ENCODE measurements at places on chromosomes 7 and 10. TPM values are rescaled to one million over a fixed set of nuclear protein-coding genes. Genes with fewer than 3 reads are reported as not detected.
A peak's percentile ranks its signal among the peaks of the same experiment; 100 is the strongest.

DNA sequence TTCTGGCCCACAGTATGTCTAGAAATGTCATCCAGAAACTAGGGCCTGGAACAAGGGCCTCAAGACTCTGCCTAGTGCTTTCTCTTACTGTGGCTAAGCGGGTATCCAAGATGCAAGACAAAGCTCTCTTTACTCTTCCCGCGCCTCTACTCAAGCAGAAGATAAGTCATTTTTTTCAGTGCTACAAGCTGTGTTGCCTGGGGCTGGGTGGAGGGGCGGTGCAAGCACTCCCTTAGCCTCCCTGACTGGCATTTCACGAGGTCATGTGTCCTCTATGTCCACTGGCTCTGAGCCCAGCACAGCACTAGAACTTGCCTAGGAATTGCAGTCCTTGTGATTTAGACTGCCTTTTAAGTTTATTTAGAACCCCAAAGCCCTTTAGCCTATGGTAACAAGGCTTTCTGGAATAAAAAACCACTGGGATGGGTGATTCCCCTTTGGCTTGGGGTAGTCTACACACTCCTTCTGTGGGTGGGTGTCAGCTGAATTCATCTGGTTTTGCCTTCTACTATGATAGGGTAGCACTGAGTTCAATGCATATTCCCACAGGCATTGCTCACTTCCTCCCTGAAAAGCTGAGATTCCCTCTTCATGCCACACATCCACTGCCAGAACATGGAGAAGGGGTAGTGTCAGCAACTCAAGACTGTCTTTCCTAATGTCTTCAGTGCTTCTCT, 371.8 kb upstream of the KCND2 start:
- no peak overlapping the region for H3K4me3 ChIP-seq
- no peaks in the 10 kb centered on the region for H3K27me3 ChIP-seq
- peak; percentile 2 for DNase-seq
- no peaks in the 10 kb centered on the region for H3K36me3 ChIP-seq
- H3K27ac ChIP-seq = no peak overlapping the region

GRCh38 chr7:155653803-155654202, 9.3 kb downstream of the RBM33 start:
- no peaks in the 10 kb centered on the region for H3K4me1 ChIP-seq
- no peaks in the 10 kb centered on the region for H3K27me3 ChIP-seq
- H3K36me3 ChIP-seq = no peaks in the 10 kb centered on the region
- no peak overlapping the region for H3K4me3 ChIP-seq
- no peak overlapping the region for H3K27ac ChIP-seq

GRCh38 chr7:92639213-92639896, 49.2 kb upstream of the FAM133B start:
- DNase-seq = no peak
- H3K27ac ChIP-seq = no peak overlapping the region
- H3K4me1 ChIP-seq = no peaks in the 10 kb centered on the region
- no peaks in the 10 kb centered on the region for H3K27me3 ChIP-seq
- H3K4me3 ChIP-seq = no peak overlapping the region
- H3K36me3 ChIP-seq = no peaks in the 10 kb centered on the region

Gene IDI2
- total RNA-seq = not detected

Gene SMKR1
- total RNA-seq = 0.53 TPM

Gene CABCOCO1
- total RNA-seq = 0.28 TPM

Gene STEAP4
- not detected for total RNA-seq
